ENCODE measurements at places on chromosomes 11 and 22.

- no peak for DNase-seq
Observed at GRCh38 chr11:82494988-82495432, 238.7 kb downstream of the FAM181B start.

DNA sequence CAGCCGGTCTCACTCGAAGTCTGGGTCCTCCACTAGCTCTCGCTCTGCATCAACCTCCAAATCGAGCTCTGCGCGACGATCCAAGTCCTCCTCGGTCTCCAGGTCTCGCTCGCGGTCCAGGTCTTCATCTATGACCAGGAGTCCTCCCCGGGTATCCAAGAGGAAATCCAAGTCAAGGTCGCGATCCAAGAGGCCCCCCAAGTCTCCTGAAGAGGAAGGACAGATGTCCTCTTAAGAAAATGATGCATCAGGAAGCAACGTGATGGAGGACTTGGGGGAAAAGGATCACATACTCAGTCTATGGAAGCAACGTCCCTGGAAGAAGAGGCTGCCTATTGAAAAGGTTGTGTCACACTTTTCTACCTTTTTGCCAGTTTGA, 1.1 kb downstream of the SRSF8 start:
- DNase-seq, result no peak

DNA sequence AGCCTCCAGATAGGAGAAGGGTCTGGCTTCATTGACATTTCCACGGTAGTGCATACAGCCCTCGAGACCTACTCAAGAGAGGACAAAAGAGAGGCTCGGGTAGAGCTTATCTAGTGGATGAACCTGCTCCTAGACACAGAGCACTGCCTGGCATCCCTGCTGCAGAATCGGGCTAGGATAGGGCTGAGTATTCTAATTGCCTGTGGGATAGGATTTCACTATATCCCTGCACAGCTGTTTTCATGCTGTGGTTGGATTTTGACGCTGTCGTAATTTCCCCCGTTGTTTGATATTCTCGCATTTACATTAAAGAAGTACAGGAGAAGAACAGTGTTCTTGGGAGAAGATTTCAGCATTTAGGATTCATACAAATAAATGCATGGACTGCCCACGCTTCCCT, 107.8 kb downstream of the KIRREL3 start:
- no peak for DNase-seq

DNA sequence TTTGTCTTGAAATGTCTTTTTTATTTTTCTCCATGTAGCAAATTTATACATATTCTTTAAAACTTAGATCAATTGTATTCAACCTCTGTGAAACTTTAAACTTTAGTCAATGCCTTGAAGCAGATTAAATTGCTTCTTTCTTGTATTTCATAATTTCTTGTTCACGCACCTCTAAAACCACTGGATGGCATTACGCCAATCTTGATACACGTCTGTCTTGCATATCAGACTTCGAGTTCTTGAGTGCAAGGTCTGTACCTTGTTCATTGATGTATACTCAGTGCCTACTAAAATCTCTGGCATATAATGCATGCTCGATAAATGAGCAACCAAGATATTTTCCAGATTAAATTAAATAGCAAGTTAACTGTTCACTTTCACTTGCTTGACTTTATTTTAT, 236.8 kb downstream of the CASP12 start:
- DNase-seq, result no peak

DNA sequence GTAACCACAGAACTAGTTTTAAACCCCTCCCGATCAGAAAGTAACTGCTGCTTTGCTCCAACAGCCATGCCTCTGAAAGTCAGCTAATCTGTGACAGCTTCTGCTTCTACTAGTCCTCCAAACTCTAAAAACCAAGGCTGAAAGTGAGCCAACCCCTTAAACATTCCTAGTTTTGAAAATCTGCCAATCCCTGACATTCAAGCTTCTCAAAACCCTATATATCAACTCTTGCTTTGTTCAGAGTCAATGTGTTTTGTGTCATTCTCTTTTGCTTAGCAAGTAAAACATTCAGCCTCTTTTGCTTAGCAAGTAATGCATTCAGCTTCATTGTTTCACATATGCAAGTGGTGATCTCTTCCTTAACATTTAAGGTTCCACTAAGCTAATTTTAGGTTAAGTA, 56.9 kb downstream of the ATG16L2 start:
- no peak for DNase-seq

- DNase-seq, result no peak
Observed at GRCh38 chr11:113023986-113024385, 62.8 kb downstream of the NCAM1 start.

GRCh38 chr22:34080433-34080832, 160.2 kb upstream of the LARGE1 start:
- no peak for DNase-seq

DNA sequence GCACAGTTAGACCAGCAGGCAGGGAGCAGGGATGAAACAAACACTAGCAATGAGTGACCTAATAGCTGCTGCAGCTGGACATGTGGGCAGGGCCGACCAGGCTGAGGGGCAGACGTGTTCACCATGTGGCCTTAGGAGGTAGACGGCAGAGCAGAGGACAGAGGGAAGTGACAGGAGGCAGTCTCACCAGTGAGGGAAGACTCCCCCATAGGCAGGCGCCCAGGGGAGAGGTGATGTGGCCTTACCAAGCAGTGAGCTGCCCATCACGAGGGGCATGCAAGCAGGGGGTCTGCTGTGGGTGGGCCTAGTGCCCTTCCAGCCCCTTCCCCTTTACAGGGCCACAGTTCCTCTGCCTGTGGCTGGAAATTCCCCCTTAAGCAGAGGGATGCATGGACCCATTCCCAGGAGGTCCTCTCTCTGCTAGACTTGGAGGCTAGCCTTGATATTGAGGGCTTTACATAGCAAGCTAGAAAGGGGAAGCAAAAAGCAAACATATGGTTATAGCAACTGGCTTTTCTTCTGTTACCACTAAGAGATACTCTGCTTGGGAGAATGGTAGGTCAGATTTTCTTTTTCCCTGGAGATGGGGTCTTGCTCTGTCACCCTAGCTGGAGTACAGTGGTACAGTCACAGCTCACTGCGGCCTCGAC, 67.6 kb downstream of the MPPED1 start:
- DNase-seq, result no peak

DNA sequence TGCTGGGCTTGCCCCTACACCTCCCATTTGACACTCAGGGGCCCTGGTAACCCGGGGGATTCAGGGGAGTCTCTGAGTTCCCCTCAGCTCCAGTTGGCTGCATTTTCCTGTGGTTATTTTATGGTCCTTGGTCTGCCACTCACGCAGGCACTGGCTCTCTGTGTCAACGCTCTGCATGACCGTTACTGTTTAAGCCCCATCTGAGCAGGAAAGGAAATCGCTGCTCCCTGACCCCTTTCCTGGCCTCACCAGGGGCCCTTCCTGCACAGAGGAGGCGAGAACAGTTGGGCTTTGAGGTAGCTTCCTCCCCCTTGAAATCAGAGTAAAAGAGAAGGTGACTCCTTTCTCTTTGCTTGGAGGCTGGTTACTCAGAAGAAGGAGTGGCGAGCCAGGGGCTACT, 2.4 kb downstream of the C1QTNF4 start:
- DNase-seq, result no peak

Data from activated CD8-positive, alpha-beta memory T cell treated with anti-CD3 and anti-CD28 coated beads for 24 hours (primary cell).